Bronchial epithelial cell (primary cell): ENCODE measurements at places on chromosomes 7 and 10.

DNA sequence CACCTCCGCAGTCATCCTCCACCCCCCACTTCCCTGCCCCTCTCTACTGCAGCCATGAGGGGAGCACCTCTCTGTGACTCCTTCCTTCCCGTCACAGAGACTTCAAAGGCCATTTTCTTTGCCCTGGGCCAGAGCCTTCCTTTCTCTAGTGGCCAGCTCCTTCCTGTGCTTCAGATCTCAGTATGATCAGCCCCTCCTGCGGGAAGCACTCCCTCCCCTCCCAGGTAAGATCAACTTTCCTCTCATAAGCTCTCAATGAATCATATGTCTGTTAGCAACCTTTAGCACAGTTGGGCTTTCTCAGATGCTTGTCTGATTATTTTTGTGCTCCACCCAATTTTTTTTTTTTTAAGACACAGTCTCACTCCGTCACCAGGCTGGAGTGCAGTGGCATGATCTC, 241.0 kb upstream of the PRSS1 start:
- DNase-seq, result peak; percentile 97

DNA sequence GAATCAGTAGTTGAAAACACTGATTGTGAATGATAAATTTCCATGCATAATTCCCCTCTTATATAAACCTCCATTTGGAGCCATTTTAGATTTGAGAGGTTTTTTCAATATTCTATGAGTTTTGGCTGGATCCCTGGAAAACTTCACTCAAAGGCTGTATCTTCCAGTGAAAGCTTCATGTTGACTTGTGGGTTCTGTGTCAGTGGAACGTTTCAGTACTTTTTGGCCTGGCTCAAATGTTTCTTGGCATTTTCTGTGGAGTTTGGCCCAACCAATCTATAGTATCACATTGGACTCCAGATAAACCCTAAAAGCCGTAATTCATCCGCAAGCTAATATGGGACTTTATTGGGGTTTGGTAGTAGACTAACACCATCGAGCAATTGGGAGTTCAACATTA, 172.6 kb upstream of the PRPS1L1 start:
- no peak for DNase-seq

GRCh38 chr7:71488308-71488707, 356.4 kb downstream of the GALNT17 start:
- DNase-seq, result no peak

DNA sequence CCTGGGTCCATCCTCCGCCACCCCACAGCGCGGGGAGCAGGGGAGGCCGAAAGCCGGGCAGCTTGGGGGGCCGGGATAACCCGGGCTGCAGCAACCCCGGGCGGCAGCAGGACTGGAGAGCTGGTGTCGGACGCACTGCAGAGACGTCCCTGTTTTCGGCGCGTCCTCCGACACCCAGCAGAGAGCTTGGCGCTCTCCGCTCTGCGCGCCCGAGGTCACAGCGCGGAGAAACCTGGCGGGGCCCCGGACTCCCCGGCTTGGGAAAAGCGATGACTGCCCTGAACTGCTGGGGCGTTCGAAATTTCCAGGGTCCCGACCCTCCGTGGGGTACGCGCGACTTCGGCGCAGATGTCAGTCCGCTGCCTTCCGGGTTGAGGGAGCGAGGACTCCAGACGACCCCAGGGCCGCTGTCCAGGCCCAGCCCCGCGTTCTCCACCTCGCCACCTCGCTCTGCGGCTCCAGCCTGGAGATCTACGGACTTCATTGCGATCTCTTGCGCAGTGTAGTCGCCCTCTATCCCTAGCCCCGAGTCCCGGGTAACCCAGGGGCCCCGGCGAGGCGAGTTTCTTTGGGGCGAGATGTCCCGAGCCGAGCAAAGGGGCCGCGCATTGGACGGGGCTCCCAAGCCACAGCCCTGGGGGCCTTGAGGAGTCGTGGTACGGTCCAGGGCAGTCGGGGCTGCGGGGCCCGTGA, 617 bp upstream of the FOXI2 start:
- DNase-seq, result no peak

DNA sequence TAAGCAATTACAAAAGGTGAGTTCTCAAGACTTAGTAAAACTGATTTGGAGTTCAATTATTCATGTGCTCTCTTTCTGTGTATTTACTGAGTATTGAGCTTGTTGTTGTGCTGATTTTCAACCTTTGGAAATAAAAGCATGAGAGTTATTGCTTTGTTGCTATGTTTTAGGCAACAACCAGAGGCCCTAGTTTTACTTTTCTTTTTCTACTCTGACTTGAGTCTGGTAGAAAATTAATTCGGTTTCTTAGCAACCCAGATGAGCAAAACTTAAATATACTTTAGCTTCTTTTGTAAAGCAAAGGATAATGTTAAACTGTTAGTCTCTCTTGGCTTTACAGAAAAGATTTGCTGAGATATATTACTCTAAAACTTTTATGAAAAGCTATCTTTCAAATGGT, 66.4 kb upstream of the SCIN start:
- DNase-seq, result no peak

GRCh38 chr7:33640741-33641140, 264.6 kb upstream of the BMPER start:
- DNase-seq, result no peak

DNA sequence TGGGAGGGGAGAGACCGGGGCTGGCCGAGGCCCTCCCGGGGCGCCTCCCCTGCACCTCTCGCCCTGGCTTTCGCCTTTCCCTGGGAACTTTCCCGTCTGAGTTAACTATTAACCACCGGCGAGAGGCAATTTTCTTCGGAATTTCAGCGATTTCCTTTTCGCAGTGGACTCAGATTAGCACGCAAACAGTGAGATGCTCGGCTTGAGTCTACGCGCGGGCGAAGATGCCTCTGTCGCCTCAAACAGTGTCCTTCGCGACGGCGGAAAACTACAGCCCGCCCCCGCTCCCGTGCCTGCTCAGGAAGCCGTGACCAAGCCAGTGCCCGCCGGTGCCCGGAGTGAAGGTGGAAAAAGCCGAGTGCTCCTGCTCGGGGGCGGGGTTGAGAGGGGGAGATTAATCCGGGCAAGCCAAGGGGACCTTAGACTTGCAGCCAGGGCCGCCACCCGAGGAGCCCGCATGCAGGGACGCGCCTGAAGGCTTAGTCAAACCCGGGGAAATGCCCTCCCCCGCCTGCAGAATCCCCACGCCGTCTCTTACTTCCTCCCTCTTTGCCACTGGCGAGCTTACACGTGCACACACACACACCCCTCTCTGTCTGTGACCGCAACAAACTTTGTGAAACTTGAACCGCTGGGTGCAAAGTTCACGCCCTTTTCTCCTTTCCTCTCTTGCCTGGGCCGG, 14.5 kb upstream of the PAX2 start:
- DNase-seq, result peak; percentile 12

DNA sequence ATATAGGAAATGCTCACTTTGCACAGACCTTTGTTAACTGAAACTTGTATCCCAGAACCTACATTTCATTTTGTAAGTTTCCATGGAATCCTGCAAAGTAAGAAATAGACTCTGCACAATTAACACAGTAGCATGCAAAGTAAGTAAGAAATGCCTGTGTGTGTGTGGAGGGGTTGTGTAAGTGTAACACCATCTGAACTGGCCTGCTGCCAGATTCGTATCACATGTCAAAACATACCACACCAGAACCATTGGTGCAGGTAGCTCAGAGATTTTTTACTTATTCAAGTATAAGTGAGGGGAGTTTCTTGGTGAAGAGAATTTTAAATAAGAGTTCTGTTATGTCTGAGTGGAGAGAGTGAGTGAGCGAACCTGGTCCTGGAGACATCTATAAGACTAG, 17.9 kb upstream of the DDX21 start:
- DNase-seq, result no peak

DNA sequence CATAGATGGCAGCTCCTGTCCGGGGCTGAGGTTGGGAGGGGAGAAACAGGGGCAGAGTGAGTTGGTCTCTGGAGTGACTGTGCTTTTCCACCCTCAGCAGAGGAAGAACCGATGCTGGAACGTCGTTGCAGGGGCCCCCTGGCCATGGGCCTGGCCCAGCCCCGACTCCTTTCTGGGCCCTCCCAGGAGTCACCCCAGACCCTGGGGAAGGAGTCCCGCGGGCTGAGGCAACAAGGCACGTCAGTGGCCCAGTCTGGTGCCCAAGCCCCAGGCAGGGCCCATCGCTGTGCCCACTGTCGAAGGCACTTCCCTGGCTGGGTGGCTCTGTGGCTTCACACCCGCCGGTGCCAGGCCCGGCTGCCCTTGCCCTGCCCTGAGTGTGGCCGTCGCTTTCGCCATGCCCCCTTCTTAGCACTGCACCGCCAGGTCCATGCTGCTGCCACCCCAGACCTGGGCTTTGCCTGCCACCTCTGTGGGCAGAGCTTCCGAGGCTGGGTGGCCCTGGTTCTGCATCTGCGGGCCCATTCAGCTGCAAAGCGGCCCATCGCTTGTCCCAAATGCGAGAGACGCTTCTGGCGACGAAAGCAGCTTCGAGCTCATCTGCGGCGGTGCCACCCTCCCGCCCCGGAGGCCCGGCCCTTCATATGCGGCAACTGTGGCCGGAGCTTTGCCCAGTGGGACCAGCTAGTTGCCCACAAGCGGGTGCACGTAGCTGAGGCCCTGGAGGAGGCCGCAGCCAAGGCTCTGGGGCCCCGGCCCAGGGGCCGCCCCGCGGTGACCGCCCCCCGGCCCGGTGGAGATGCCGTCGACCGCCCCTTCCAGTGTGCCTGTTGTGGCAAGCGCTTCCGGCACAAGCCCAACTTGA, 2.7 kb downstream of the REPIN1 start:
- DNase-seq, result no peak

DNA sequence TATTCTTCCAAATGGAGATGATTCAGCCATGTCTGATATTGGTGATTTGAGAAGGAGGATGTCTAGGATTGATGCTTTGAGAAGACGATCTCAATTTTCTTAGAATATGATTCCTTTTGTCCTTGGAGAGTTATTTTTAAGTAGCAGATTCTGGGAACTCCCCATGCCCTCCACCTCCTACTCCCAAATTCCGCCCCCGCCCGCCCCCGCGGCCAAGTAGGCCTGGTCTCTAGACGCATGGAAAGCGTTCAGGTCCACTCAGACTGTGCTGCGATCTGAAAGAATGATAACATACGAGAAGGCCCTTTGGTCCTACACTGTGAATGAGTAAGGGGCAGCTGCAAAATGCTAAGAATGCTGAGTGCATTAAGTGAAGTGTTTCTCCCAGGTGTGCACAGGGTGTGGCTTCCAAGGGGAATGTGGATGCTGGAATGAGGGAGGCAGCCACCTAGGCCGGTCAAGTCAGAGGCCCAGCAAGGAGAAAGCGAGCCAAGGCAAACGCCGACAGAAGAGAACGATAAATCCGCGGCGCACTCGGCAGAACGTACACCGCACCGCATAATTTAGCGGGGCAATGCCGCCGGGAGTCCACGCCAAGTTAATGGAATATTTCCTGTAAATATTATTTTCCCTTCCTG, 142.3 kb downstream of the PRPF18 start:
- DNase-seq, result no peak

- no peak for DNase-seq
Observed at GRCh38 chr10:12022580-12023257, 19.9 kb downstream of the UPF2 start.

- no peak for DNase-seq
Observed at GRCh38 chr7:105877736-105878135, 1.3 kb upstream of the ATXN7L1 start.

DNA sequence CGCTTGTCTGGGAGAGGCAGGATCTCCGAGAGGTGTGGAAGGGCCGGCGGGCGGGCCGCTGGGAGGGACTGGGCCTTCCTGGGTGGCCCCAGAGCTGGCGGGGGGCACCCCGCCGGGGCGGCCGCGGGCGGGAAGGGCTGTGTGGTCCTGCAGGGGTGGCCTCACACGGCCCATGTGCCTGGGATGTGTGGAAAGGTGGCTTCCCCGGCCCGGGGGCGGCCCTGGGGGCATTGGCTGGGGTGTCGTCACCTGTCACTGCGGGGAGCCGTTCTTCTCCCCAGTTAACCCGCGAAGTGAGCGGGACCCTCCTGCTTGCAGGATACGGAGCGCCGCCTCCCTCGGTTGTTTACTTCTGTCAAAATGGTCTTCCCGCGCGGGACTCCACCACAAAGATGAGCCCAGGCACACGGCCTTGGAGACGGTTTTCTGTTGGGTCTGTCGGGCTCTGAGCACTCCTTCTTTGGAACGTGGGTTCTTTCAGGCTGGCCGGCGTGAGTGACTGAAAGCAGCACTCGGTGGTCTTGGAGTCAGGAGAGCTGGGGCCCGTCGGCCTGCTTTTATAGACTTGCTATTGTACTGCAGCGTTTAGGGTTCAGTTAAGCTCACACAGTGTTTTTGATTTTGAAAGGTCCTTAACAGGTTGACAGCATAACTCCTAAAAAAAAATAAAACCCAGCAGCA, 700 bp downstream of the SMC3 start:
- DNase-seq, result peak; percentile 4

DNA sequence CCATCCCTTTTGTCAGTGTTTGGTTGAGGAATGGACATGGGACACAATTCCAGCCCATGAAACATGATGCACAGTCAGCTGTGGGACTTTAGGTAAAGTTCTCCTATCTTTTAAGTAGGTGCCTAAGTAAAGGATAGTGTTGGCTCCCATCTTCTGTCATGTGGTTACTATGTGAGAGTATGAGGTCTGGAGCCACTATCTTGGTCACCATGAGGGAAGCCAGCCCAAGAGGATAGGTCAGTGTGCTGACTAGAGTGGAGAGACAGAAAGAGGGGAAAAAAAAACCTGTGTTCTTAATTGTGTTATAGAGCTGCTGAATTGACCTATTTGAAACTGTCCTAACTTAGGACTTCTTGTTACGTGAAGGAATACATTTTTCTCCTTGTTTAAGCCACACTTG, 89.7 kb upstream of the NAMPT start:
- no peak for DNase-seq

GRCh38 chr7:98836811-98837629, 32.8 kb downstream of the TMEM130 start:
- peak; percentile 23 for DNase-seq

GRCh38 chr7:106346678-106347217, 62.0 kb upstream of the NAMPT start:
- peak; percentile 95 for DNase-seq

GRCh38 chr10:91520661-91521060, 110.5 kb downstream of the HECTD2 start:
- DNase-seq, result no peak

- peak; percentile 68 for DNase-seq
Observed at GRCh38 chr10:92242910-92243671, 47.8 kb downstream of the CPEB3 start.

GRCh38 chr7:121547544-121548092, 151.5 kb upstream of the FAM3C start:
- peak; percentile 70 for DNase-seq

DNA sequence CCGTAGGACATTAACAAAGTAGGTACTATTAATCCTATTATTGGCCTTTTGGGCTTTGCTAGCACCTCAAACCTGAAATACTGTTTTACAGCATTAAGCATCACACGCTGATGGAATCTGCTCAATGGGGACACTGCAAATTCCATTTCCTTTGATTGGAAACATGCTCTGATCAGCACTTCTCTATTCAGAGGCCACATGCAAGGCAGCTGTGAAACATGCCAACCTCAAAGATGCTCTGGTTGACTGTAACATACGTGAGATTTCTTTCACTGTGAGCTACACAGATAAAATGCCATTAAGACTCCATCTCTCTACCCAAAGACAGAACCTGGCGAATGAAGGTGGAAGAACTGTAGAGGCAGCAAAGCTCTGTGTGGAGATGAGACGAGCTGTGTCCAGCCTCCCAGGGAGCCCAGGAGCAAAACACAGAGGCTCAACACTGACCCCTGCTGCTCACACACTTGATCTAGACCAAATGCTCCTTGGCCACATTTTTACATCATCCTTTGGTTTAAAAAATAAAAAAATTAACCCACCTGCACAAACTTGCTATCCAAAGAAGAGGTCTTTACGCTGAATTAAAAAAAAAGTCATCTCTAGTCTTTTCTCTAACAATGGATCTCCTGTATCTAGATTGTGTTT, 8.0 kb downstream of the RSU1 start:
- peak; percentile 30 for DNase-seq
